Naive thymus-derived CD4-positive, alpha-beta T cell (primary cell): ENCODE measurements at places on chromosomes 3 and 15. TPM values are rescaled to one million over a fixed set of nuclear protein-coding genes. Genes with fewer than 3 reads are reported as not detected.

DNA sequence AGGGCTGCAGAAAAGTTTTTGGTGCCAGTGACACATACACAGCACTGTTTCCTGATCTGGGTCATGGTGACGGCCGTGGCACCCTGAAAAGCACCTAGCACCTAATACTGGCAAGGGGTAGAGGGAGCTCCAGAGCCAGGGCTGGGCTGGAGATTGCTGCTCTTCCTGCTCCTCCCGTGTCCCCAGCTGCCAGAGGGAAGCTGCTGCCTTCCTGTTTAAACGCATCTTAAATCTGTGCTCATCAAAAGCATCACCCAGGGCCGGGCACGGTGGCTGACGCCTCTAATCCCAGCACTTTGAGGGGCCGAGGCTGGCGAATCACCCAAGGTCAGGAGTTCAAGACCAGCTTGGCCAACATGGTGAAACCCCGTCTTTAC, 156.7 kb upstream of the MEF2A start:
- H3K36me3 ChIP-seq = no peaks in the 10 kb centered on the region
- peak; percentile 43 for DNase-seq
- no peak overlapping the region for H3K27ac ChIP-seq
- H3K4me3 ChIP-seq = no peak overlapping the region
- H3K4me1 ChIP-seq = no peaks in the 10 kb centered on the region

DNA sequence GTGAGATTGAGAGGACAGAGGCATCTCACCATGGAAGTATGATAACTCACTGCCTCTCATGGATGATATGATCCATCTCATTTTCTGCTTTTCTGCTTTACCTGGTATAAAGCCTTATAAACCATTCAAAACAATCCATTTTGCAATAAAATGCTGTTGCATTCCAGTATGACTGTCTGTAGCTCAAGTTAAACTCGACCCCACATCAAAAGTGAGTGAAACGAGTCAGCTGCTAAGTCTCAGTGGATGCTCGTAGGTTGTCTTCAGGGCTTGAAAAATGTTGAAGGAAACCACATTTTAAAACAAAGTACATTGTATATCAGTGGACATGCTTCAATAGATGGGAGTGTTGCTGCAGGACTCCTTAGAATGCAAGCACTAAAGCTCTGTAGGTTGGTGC, 839.0 kb downstream of the TUSC7 start:
- H3K4me1 ChIP-seq = no peaks in the 10 kb centered on the region
- H3K27me3 ChIP-seq = no peaks in the 10 kb centered on the region
- DNase-seq = no peak
- H3K27ac ChIP-seq = no peak overlapping the region

The ARGFX gene
- not detected for total RNA-seq

The CCR1 gene
- total RNA-seq = 4.5 TPM

- DNase-seq = no peak
- H3K4me3 ChIP-seq = no peak overlapping the region
- H3K36me3 ChIP-seq = no peaks in the 10 kb centered on the region
- H3K4me1 ChIP-seq = no peaks in the 10 kb centered on the region
- no peak overlapping the region for H3K27ac ChIP-seq
Measured at GRCh38 chr3:3288255-3288654, 108.8 kb upstream of the CRBN start.

DNA sequence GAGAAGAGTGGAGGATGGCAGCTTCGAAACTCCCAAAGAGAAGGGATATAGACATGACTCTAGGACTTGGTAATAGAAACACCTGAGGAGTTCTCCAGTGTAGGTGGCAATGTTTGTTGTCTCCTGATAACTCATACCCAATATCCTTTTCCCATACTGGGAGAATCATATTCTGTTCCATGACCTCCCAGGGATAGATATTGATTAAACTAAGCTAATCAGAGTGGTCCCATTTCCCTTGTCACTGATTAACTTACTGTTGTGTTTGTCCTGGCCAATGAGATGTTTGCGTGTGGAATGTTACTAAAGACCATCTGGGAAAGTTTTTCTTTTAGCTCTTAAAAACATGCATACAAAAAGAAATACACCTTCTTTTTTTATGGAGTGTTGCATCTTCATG, 85.6 kb downstream of the RPL22L1 start:
- no peak overlapping the region for H3K27ac ChIP-seq
- H3K27me3 ChIP-seq = peaks cover 3% of the 10 kb centered on the region
- DNase-seq = no peak
- H3K4me3 ChIP-seq = no peak overlapping the region
- no peaks in the 10 kb centered on the region for H3K36me3 ChIP-seq

DNA sequence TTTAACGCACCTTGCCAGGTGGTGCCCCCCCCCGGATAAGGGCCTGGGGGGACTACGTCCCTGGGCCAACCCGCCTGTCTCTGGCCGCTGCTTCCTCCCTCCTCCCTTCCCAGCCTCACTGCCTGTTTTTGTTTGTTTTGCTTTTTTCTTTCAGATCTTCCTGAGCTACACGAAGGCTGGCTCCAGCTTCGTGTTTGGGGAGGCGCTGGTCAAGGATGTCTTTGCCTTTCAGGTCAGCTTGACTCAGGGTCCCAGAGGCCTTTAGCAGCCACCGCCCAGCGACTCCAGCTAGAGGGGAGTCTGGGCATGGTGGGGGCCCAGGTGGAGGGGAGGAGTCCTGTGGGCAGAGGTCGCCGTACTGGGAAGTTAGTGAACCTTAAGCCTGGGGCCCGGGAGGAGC, 24.1 kb downstream of the SLC28A1 start:
- no peaks in the 10 kb centered on the region for H3K36me3 ChIP-seq
- no peak for DNase-seq
- H3K27ac ChIP-seq = no peak overlapping the region
- H3K27me3 ChIP-seq = no peaks in the 10 kb centered on the region
- no peaks in the 10 kb centered on the region for H3K4me1 ChIP-seq
- no peak overlapping the region for H3K4me3 ChIP-seq

DNA sequence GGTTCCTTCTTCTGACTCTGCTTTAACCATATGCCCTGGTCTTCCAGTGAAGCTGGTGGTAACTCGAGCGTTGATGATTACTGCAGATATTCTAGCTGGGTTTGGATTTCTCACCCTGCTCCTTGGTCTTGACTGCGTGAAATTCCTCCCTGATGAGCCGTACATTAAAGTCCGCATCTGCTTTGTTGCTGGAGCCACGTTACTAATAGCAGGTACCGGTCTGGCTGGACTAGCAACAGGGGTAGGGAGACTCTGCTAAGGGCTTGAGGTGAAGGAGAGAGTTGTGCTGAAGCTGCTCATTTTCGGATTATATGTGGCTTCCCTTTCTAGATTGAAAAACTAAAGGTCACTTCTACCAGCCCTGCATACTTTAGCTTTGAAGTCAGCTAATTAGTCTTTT, 16.8 kb downstream of the CLDN16 start:
- H3K27me3 ChIP-seq = no peaks in the 10 kb centered on the region
- H3K4me1 ChIP-seq = no peaks in the 10 kb centered on the region
- DNase-seq = no peak

- no peak for DNase-seq
- no peaks in the 10 kb centered on the region for H3K4me1 ChIP-seq
- no peak overlapping the region for H3K27ac ChIP-seq
- no peaks in the 10 kb centered on the region for H3K36me3 ChIP-seq
Measured at GRCh38 chr3:102142379-102143060, 292.3 kb upstream of the ZPLD1 start.

- no peak overlapping the region for H3K4me3 ChIP-seq
- no peak overlapping the region for H3K27ac ChIP-seq
- H3K27me3 ChIP-seq = no peaks in the 10 kb centered on the region
Measured at GRCh38 chr3:58999134-58999773, 50.6 kb downstream of the CFAP20DC start.

The C3orf22 gene
- not detected for total RNA-seq

DNA sequence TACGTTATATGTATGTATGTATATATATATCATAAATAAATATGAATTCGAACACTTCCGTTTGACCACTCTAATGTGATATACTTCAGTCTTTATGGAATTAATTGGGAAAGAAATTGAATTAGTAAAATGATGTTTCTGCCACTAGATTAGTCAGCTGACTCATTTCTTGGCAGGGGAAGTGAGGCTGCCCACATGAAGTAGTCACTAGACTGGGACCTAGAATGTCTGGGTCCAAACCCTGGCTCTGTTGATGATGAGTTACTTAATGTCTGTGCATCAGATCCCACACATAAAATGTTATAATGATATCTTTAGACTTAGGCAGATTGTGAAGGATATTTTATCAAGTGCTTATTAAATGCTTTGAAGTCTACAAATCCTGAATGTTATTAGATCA, 27.4 kb upstream of the ARL14 start:
- no peak overlapping the region for H3K4me3 ChIP-seq
- H3K27ac ChIP-seq = no peak overlapping the region
- no peak for DNase-seq
- no peaks in the 10 kb centered on the region for H3K36me3 ChIP-seq
- no peaks in the 10 kb centered on the region for H3K4me1 ChIP-seq
- no peaks in the 10 kb centered on the region for H3K27me3 ChIP-seq
